HL-60 (cell line): ENCODE measurements at places on chromosomes 6 and 20.

DNA sequence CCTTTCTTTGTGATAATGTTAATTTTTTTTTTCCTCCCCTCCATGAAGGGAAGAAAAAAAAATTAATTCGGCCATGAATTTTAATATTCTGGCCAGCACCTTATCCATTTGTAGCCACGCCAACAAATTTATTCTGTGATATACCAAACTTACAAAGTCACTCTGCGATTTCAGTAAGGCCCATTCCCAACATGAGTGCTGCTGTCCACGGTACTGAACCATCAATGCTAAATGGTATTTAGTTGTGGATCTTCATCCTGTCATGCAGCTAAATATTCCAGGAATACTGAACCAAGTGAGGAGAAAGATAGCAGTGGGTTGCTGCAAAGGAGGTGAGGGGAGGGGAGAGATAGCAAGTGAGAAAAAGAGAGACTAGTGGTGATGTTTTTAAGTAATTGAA lies 19.5 kb upstream of the RSPH4A start:
- DNase-seq = no peak

GRCh38 chr6:43910149-43910637 lies 140.2 kb downstream of the VEGFA start:
- no peak for DNase-seq

DNA sequence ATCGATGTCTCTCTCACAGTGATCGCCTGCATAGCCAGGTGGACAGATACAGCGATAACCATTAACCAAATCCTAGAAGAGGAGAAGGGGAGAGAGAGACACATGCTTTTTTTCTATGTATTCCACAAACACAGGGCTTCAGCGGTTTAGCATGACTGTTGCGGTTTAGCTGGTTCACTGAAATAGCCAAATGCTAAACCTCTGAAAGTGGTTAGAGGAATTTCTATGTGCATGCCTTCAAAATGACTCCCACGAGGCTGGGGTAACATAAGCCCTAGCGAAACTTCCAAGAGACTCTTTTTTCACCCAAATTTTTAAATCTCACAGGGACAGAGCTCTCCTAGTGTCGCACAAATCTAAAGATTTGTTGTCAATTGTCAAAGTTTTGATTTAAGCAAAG lies 25.1 kb downstream of the JAG1 start:
- no peak for DNase-seq

DNA sequence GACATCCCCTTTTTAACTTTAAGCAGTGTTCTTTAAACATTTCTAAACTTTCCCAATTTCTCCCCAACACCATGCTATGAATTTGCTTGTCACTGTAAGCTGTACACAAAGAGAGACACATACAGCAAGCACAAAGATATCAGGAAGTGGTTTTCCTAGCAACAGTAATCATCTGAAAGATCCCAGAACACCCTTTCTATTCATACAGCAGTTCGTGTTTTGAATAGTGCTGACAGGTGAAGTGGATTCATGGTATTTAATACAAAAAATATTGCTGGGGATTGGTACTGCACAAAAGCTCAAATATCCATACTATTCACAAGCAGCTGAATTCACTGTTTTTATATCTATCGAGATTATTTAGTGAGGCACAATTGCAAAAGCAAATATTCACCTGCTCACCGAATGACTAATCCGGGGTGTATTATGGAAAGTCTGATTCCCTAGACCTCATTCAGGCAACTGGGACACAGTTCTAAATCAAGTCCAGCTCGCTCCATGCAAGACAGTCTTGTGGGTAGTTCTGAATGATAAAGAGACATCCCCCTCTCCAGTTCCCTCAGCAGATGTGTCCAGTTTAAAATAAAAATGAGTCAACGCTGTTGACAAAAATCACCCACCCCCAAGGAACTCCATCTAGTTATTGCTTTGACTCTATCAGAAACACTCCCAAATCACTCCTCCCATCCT lies 107.1 kb upstream of the TSHZ2 start:
- no peak for DNase-seq

DNA sequence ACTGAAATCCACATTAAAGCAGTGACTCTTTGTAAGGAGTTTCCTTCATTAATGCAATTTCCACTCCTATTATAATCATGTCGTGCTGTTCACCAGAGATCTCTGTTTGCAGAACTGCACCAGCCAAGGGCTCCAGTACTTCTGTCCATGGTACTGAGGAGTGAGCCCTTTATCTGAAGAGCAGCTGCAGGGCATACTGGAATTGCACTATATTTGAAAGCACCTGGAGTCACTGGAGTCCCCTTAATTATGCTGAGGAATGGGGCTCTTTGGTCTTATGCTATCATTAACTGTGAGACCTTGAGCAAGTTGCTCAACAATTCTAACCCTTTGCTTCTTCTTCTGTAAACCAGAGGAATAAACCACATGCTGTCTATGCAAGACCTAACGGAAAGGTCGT lies 61.7 kb upstream of the NUP153 start:
- DNase-seq = no peak

DNA sequence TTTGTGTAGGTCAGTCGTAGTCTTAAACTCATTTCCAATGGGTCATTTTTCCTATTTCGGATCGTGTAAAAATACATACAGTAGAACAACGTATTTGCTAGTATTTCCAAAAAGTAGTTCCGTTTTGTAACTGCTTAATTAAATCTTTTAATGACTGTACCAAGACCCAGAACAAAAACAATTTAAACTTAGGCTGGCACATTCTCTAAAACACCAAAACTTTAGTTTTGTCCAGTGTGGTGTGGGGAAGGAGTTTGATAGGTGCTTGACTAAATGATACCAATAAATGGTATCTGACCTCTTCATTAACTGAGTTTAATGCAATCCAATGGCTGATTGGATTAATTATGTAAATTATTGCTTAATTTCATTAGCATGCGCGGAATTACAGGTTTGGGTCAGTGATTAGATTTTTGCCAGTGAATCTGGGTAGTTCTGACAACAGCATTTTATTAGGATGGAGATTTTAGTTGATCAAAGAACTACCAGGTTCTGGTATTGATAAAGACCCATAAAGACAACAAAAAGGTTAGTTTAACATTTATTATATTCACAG lies 20.8 kb downstream of the OR2B2 start:
- no peak for DNase-seq

DNA sequence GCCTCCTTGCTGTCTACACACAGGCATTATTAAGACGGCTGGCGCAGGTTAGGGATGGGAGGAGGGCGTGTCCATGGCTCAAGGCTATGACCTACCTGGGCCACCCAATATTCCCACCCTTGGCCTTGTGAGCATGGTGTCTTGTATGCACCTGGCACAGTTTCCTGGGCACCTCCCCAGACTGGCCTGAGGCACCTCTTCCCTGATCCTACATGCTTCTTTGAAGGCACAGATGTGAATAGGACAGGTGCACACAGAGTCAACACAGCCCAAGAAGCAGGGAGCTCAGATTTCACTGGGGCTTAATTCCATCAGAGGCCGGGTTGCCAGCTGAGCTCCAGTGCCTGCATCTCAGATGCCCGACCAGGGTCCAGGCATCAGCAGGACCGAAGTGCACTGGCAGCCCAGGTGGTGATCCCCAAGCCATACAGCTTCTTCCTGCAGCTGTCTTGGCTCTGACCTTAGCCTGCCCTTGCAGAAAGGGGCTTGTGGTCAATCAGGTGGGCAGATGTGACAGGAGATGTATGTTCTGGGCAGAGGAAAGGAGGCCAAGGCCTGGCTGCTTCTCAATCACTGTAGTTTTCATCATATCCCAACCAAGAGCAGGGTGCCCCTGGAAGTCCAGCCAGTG lies 287.7 kb downstream of the CLIC5 start:
- no peak for DNase-seq
